ENCODE measurements at places on chromosomes 1 and 21.

GRCh38 chr1:54816130-54816529 is 15.0 kb upstream of the TTC22 start:
- no peak for DNase-seq

- no peak for DNase-seq
Observed at GRCh38 chr1:41805771-41806471, 112.8 kb downstream of the HIVEP3 start.

- no peak for DNase-seq
Observed at GRCh38 chr1:225559326-225559725, 93.6 kb downstream of the ENAH start.

DNA sequence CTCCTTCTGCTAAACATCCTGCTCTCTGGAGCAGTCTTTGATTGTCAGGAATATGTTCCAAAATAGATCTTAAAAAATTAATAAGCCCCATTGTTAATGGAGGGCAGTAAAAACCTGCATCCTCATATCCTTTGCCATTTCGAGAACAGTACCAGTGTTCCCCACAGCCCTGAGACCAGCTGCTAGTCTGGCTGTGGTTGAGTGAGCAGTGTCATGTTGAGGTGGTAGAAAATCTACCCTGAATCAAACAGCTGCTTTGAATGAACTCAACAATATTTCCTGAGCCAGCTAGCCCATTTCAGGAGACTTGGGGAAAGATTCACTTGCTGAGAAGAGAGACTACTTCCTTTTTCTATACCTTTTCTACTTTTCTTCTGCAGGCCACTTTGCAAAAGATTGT is 24.4 kb downstream of the FABP3 start:
- no peak for DNase-seq

DNA sequence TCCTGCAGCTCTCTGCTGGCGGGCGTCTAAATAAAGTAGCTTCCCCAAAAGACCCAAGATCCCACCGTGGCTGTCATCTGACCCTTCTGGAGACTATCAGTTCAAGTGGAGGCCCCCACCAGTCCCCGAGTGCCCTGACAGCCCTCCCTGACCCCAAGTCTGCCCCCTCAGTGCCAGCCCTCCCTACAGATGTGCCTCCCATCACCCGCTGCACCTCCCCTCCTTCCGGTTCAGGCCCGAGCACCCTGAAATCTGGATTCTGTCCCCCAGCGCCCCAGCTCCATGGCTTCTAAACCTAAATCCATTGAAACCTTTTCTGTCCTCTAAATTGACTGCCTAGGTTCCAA is 595 bp downstream of the IL10RB start:
- DNase-seq = peak; percentile 53

DNA sequence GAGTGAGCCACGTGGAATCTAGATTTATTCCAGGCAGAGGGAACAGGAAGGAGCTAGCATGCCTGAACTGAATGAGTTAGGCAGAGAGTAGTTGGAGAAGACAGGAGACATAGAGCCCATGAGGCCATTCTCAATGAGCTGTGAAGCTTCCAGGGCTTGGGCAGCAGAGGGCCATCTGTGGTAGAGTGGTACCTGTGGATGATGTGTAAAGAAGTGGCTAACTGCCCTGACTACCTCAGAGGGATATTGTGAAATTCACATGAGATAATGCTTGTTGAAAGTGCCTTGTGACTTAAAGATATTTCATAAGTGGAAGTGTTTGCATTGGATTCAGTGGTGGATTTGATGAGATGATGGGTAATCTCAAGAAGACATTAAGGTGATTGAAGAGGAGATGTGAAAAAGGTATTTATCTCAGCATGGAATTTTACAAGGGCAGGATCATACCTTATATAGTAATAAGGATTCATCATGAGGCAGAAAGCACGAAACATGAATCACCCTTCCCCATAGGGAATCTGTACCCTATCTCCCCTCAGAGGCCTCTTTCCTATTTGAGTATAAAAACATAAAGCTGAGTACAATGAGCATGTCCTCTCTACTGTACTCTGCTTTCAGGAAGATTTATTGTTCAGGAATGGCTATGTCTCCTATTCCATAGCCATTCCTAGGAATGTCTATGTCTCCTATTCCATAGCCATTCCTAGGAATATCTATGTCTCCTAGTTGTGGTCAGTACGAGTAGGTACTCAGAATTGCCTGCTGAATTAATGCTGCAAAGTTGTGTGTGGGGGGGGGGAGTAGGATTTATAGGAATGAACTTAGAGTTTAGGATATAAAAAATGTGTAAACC is 146.8 kb downstream of the PAPPA2 start:
- DNase-seq = no peak

- no peak for DNase-seq
Observed at GRCh38 chr1:82215056-82215852, 414.5 kb downstream of the ADGRL2 start.

GRCh38 chr1:220556641-220557040 is 28.7 kb downstream of the MARK1 start:
- DNase-seq = no peak
